T follicular helper cell (primary cell): ENCODE measurements at places on chromosomes 4 and X.

GRCh38 chr4:2470791-2471190, 1.9 kb downstream of the RNF4 start:
- DNase-seq, result no peak

DNA sequence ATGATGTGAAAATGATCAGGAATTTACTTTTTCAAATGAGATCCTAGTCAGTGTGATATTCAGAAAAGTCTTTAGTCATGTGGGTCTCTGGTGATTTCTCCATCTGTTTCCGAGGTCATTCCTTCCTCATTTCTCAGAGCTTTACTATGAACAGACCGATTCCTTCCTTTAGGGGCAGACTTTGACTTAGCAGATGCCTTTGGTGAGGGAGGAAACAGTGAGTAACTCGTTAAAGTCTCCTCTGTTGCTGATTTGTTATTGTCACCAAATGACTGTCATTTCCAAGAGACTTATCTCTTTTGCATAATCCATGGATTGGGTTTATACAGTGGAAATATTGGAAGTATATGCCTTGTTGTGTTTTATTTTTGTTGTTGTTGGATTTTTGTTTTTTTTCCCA, 76.2 kb upstream of the CD99 start:
- DNase-seq, result no peak

DNA sequence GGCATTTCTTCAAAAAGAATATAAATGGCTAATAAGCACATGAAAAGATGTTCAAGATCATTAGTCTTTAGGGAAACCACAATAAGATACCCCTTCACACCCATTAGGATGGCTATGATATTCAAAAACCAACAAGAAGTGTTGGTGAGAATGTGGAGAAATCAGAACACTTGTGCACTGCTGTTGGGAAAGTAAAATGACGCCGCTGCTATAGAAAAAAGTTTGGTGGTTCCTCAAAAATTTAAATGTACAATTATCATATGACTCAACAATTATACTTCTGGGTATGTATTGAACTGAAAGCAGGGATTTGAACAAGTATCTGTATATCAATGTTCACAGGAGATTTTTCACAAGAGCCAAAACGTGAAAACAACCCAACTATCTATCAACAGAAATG, 29.4 kb upstream of the NEUROG2 start:
- DNase-seq, result no peak

GRCh38 chrX:127708155-127708554, 344.0 kb downstream of the ACTRT1 start:
- DNase-seq, result no peak

GRCh38 chr4:89535251-89535650, 227.7 kb upstream of the GPRIN3 start:
- no peak for DNase-seq

GRCh38 chr4:144351306-144351705, 210.8 kb upstream of the GYPA start:
- no peak for DNase-seq

DNA sequence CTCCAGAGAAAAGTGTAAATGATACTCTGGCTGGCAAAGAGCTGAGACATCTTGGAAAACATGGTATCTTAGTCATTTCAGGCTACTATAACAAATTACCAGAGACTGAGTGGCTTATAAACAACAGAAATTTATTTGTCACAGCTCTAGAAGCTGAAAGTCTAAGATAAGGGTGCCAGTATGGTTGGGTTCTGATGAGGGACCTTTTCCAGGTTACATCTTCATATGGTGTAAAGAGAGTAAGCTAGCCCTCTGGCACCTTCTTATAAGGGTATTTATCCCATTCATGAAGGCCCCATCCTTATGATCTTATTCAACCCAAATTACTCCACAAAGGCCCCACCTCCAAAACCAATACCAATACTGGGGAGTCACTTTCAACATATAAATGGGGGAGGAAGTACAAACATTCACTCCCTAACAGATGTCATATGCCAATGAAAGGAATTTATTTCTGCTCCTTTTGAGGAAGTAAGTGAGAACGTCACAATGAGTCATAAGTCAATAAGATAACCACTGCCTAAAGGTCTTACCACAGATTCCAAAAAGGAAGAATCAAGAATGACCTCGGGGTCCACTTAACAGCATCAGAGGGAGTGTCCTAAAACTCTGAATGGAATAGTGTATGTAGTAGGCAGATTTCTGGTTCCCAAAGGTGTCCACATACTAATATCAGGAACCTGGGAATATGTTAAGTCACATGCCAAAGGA, 246.6 kb downstream of the OPHN1 start:
- DNase-seq, result no peak

GRCh38 chrX:153310901-153311300, 10.7 kb downstream of the PNMA6F start:
- DNase-seq, result no peak

GRCh38 chrX:100379388-100379986, 30.6 kb downstream of the PCDH19 start:
- DNase-seq, result no peak

DNA sequence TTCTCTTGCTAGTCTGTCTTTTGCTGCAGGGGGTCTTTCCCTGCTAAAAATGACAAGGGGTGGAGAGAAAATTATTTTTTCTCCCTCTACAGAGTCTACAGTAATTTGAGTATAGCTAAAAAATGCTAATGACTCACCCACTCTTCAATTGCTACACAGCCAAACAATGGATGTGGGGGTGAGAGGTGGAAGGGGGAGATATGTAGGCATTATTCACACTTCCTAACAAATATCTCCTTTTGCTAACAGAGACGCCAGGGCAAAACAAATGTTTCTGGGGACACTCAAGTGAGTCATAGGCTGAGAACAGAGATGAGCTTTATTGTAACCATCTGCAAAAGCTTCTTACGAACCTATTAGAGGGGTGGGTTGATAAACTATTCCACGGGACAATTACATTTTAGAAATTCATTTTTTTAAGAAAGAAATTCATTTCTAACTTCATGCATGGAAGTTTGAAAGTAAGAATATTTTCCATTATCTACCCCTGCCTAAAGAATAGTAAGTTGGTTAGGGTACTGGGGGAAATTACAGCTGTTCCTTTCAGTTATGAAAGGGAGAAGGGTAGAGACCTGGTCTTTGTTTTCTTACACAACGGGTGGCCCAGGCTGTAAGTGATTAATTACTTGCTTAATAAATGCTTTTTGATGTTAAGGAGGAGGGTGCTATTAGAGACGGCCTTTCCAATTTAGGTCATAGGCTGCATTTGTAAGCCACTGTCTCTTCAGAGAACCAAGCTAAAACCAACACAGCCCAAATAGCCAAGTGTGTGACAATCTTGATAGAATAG, 12.8 kb downstream of the SCD5 start:
- DNase-seq, result no peak

DNA sequence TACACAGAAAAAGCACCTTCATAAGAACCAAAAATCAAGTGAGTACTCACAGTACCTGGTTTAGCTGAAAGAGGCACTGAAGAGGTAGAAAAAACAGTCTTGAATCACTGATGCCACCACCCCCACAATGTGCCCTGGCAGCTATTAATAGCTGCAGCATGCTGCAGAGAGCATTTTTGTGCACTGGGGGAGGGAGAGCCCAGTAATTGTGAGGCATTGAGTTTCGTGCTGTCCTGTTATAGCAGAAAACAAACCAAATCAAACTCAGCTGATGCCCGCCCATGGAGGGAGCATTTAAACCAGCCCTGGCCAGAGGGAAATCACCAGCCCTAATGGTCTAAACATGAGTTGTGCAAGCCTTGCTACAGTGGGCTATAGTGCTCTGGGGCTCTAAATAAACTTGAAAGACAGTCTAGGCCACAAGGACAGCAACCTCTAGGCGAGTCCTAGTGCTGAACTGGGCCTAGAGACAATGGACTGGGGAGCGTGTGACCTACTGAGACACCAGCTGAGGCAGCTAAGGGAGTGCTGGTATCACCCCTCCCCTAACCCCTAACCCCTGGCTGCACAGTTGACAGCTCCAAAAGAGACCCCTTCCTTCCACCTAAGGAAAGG, 106.3 kb upstream of the TMLHE start:
- DNase-seq, result no peak

DNA sequence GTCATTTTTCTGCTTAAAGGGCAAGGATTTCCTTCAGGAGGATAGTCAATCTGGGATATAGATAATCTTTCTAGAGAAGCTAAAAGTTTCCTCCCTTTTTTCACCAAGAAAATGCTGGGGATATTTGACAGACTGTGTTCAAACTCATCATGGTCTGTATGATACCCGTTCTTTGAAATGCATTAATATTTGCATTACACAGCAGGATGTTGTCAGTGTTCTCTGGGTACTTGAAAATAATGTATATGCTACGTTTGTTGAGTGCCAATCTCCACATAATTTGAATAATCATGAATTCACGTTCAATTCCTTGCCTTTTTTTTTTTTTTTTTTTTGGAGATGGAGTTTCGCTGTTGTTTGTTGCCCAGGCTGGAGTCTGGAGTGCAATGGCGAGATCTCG, 18.0 kb upstream of the BMPR1B start:
- no peak for DNase-seq

DNA sequence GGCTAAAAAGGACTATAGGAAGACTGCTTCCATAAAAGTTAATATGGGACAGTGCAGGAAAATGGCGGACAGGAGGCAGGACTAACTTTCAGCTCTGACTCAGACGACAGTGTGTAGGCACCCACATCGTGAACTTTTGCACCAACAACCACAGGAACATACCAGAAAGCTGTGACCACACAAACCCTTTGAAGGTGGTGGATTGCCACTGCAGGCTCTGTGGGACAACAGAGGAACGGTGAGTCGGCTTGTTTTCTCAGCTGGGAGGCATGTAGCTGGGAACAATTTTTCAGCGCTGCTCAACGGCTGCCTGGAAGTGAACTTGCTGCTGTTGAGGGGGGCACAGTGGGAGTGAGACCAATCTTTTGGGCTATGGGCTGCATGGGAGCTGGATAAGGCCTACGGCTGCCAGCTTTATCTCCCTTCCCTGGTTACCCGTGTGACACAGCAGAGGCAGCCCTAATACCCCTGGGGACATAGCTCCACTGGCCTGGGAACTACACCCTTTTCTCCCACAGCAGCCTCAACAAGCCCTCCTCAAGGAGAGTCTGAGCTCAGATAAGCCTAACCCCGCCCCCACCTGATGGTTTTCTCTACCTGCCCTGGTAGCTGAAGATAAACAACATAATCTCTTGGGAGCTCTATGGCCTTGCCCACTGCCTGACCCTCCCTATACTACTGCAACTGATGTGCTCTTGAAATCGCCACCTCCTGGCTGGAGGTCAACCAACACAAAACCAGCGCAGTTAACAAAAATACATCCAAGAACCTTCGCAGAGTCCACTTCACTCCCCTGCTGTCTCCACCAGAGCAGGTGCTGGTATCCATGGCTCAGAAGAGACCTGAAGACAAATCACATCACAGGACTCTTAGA, 1537.0 kb downstream of the C4orf33 start:
- no peak for DNase-seq

- DNase-seq, result no peak
Observed at GRCh38 chr4:150012851-150013360, 65.3 kb upstream of the DCLK2 start.

DNA sequence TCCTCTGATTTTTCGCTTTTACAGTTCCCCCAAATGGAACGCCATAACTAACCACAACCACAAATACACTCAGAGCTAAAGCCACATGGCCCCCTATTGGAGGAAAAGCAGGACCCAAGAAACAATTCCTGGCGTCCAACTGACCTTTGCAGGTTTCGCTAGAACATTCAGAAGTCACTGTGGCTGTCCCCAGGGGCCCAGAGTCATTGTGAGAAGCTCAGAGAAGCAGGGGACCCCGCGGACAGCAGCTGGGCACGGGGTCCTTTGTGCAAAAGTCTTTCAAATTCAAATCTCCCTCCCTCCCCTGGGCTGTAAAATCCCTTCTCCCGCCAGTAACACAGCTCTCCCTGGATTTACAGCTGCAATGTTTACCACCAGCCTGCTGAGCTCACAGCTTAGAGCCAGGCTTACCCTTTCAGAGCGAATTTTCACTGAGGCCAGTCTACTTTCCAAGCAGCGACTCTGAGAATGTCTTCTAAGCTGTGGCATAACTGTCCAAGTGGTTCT, 214.8 kb downstream of the CRLF2 start:
- DNase-seq, result no peak

- no peak for DNase-seq
Observed at GRCh38 chrX:131577413-131577812, 33.5 kb downstream of the OR13H1 start.

GRCh38 chr4:66949419-66949818, 595.9 kb downstream of the CENPC start:
- DNase-seq, result no peak

GRCh38 chr4:17094876-17095210, 196.4 kb upstream of the LDB2 start:
- DNase-seq, result no peak

DNA sequence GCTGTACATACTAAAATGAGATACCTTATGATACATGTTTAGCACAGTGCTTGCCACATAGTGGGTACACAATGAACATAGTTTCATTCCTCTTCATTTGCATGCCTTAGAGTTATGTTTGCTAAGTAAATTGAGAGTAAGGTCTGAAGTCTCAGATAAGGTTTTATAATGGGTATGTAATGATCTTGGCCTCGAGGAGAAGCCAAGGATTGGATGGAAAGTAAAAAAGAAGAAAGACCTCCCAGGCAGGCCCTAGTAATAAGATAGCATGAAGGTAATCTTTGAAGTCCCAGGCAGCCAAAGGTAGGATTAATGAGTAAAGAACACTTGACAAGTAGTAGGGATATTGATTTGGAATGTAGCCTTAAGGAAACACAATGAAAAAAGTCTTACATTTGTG, 55.8 kb upstream of the TSPAN7 start:
- no peak for DNase-seq

DNA sequence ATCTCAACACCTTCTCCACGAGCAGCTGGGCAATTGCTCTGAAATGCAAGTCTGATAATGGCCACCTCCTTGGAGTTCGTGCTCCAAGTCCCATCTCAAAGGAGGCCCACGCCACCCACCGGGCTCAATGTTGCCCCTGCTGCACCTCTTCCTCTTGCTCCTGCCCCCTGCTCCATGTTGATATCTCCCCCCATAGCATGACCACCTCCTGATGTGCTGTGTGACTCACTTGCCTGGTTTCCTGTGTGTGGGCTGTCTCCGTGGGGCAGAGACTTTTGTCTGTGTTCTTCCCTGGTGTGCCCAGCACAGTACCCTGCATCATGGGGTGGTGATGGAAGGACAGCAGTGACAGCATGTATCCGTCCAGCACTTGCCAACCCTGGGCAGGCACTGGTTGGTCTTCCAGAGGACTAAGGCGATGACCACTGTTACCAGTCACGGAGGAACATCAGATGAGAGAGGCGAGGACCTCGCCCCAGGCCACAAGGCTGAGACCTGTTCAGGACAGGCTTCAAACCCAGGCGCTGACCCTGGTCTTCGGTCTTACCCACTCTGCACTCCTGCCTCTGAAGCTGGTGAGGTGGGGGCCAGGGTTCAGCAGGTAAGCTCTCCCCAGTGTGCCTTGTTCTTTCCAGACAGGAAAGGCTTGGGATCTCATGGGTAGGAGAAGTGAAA, 104.6 kb upstream of the LRPAP1 start:
- no peak for DNase-seq
